ENCODE measurements at places on chromosomes 13 and 19.

DNA sequence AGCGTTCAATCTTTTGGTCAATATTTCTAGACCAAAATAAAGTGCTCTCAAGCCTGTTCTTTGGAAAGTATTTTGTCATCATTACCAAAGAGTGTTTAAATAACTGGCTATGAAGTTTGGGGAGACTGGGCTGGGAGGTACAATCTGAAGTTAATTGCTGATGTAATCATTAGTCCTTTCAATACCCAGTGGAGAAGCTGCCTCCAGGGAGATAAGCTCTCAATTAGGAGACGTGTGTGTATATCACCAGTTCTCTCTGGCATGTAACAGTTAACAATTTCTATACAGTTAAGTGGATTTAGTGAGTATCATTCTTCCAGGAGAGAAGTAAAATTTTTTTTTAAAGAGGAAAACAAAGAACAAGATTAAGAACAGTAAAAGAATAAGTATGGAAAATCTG is 1.4 kb downstream of the COL4A1 start:
- DNase-seq, result no peak

GRCh38 chr19:11574689-11575088 is 2.8 kb downstream of the ACP5 start:
- no peak for DNase-seq

DNA sequence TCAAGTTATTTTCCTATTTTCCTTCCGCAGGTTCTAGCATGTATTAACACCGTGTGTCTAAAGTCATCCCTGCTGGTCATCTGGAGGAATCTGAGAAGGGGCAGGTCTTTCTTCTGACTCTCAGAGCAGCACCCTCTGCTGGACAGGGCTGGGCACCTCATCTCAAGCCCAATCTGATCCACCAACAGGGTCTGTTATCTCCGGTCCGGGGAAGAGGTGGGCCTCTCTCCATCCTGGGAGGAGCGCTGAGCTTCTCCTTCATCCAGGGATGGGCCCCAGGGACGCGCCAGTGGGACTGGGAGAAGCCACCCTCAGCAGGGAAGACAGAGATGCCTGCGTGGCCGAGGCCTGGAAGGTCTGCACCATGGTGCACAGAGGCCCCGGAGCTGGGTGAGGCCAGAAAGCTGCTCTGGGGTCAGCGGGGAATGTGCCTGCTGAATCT is 26.0 kb upstream of the ZNF331 start:
- DNase-seq, result peak; percentile 73

DNA sequence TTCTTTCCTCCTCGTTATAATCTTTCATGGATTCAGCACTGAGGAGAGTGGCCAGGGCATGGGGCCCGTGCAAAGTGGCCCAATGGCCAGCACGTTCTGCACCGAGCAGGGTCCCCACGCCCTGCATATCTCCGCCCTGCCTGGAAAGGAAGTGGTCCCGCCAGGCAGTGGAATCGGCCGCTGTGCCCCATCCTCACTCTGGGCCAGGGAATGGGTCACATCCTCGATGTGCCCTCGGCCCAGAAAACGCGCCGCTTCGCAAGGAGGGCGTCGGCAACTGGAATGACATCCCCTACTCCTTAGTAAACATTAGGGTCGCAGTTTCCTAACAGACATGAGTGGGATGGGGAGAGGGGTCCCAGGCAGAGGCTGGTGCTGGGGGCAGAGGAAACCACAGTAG is 90.7 kb downstream of the ZNF254 start:
- no peak for DNase-seq

GRCh38 chr19:35170359-35171061 is 16.0 kb downstream of the FXYD5 start:
- no peak for DNase-seq

DNA sequence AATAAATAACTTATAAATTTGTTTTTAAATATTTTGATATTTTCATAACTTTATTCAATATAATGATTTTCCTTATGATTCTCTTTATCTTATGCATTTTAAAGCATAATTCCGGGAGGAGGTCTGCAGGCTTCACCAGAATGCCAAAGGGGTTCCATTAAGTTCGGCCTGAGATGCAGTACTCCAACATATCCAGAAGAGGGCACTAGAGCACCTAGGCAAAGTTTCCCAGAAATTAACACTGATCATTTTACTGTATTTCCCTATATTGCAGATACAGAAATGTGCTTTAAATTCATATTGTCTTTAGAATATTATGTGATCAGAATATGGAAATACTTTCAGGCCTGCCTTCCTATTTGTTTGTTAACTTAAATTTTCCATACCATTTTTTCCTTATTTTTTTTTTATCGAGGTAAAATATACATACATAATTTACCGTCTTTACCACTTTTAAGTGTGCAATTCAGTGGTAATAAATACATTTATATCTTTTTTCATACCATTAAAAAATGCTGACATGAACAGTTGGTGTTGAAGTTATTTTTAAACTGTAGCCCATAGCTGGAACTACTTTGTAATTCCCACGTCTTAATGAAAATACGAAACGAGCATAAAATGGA is 58.9 kb upstream of the TM9SF2 start:
- DNase-seq, result peak; percentile 69

GRCh38 chr13:50359041-50359367 is 343.8 kb downstream of the KCNRG start:
- DNase-seq, result no peak

- DNase-seq, result no peak
Observed at GRCh38 chr19:5150902-5151741, 182.2 kb downstream of the KDM4B start.

DNA sequence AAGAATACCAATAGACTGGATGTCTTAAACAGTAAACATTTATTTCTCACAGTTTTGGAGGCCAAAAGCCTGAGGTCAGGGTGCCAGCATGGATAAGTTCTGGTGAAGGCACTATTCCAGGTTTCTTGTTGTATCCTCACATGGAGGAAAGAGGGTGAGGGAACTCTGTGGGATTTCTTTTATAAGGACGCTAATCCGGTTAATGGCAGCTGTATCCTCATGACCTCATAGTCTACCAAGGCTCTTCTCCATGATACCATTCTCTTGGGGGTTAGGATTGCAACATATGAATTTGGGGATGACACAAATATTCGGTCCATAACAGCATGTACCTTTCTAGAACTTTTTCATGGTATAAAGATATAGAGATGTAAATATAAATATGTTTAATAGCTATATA is 412.0 kb downstream of the LMO7 start:
- DNase-seq, result no peak

GRCh38 chr13:43054803-43055802 is 31.7 kb downstream of the DNAJC15 start:
- DNase-seq, result peak; percentile 85

DNA sequence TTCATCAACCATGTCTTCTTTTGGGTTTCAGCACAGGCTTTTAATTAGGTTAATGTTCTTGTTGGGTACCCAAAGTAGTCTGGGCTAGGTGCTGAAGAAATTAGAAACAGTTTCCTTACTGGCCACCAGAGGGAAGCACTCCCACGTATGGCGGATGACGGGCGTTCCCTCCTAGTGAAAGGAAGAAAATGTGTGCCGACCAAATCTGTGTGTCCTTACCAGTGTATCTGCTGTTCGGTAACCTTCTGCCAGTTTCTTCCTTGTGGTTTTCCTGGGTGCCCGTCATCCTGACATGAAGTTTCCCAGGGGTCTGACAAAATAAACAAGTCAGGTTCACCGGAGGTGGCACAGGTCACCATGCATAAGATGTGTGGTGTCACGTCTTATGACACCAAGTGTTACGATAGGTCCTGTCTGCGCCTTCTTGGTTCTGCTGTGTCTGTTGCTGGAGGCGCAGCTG is 6.0 kb upstream of the WDR88 start:
- DNase-seq, result peak; percentile 68

DNA sequence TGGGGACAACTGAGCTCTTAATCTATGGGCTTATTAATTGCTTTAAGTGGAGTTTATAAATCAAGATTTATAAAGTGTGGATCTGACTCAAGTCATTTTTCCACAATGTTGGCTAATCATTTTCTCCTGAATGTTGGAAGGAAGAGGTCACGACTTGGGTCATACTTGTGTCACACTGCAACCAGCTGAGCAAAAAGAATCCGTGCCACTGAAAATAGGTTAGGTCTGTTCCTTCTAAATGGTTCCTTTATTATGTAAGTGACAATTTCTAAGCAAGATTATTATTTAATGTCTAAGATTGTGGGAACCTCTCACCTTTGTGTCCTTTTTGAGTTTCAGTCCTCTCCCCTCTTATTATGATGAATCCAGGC is 178.6 kb downstream of the SHISA2 start:
- no peak for DNase-seq

GRCh38 chr19:3523361-3524077 is 15.5 kb upstream of the TEKTIP1 start:
- no peak for DNase-seq

DNA sequence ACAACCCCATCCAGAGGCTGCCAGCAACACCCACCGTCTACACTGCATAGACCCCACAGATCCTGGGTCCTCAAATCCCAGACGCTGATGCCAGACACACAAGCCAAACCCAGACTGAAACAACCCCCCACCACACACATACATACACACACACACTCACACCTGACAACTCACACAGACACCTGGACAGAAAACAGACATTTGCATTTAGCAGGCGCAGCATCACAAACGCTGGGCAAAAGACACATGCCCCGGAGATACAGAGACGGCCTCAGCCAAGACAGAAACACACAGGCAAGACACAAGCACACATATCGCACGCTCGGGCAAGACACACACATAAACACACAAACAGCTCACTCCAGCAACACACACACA is 1.3 kb downstream of the BBC3 start:
- peak; percentile 60 for DNase-seq

- no peak for DNase-seq
Observed at GRCh38 chr19:18297308-18297707, 15.9 kb upstream of the JUND start.

GRCh38 chr19:377801-378581 is 31.0 kb downstream of the C2CD4C start:
- DNase-seq, result no peak

DNA sequence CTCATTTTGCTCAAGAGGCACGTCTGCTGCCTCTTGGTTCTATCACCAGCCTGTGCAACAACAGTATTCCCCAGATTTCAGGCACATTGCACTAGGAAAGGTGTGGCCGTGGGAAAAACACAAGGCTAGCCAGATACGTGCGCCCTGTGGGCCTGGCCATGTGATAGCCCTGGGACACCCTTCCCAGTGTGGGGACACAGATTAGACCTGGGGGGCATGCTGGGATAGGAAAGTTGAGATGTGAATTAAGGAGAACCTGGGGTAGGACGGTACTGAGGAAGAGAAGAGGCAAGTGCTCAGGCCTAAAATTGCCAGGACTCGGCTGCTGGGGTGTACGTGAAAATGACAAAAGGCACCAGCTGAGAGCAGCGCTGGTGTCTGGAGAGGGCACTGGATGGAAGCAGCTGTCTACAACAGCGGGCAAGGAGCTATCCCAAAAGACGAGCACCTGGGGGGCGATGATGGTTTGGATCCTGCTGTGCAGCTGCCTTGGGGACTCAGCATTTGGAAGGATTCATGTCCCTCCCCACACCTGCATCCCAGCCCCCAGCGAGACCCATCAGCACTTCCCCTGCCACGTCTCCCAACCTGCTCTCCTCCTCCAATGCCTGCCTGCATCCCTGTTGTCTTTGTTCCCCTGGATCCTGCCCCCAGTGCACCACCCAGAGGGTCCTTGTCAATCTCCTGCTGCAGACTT is 54.3 kb downstream of the GGACT start:
- no peak for DNase-seq

GRCh38 chr13:52399708-52400107 is 6.3 kb downstream of the THSD1 start:
- DNase-seq, result no peak

DNA sequence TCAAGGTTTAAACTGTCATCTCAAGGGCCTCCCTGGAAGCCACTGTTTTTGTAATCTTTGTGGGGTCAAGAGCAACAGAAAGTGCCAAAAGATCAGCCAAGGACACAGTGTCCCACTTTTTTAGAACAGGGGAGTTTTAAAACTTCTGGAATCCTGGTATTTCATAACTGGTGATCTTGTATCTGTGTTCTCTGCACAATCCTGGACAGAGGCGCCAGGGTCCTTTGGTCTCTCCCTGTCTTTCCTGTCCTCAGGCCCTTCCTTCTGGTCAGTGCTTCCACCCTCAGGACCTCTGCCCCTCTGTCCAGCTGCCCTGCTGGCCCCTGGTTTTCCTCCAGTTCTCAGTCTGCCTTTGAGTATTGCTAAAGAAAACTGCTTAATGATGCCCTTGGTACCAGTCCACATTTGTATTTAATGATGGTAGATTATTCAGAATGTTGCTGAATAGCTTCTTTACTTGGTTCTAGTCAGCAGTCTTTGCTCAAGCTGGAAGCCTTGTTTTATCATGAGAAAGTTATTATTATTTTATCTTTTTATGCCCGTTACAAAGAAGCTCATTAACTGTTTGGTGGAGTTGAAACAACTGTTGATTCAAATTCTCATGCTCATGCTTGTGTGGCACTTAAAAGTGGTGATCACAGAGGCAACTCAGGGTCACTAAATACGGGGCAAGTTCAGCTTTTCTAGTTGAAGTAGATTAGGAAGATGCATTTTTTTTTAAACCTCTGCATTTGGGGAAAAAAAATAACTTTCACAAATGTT is 47.5 kb downstream of the WASF3 start:
- no peak for DNase-seq

DNA sequence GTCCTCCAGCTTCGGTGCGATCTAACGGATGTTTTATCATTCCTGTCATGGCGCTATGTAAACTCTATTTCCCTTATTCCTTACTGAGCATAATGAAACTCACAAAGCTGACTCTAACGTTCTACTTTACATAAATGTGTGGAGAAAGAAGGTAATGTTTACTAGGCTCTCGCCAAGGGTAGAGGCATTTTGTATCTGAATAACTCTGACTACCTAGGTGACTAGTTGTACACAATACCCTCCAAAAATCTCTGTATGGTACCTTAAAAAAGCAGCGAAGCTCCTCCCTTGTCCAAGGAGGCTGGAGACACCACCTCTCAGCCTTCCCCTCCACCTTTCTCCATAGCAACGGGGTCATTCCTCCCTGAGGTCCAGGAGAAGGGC is 316 bp upstream of the ZNF530 start:
- DNase-seq, result no peak

- DNase-seq, result peak; percentile 35
Observed at GRCh38 chr19:10692673-10693264, 8.5 kb upstream of the QTRT1 start.

GRCh38 chr13:77177646-77178045 is 149.2 kb downstream of the MYCBP2 start:
- DNase-seq, result no peak

- peak; percentile 52 for DNase-seq
Observed at GRCh38 chr13:49443357-49443703, 534 bp downstream of the CAB39L start.
